ENCODE measurements at places on chromosomes 4 and X.

- DNase-seq: no peak
These were observed 42.4 kb upstream of the NDNF start for GRCh38 chr4:121114756-121115155.

- DNase-seq: no peak
These were observed 1120.7 kb downstream of the FAT4 start for GRCh38 chr4:126435491-126435890.

DNA sequence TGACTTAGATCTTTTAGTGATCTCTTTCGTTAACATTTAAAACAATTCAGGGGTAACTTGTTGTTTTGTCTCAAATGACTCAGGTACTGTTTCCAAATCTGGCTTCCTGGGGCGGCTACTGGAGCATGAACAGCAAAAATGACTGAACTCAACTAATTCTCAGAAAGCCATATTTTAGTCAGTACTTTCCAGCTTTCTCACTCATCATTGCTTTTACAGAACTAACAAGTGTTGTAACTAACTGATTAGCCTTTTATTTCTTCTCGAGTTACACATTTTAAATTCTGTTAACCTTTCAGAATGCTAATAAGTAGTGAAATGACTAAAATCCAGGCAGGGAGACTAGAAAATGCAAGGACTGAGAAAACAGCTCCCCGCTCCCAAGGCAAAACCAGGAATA is 55.3 kb downstream of the JADE3 start:
- DNase-seq: no peak

GRCh38 chrX:47807548-47807947 is 29.2 kb upstream of the ZNF81 start:
- no peak for DNase-seq

DNA sequence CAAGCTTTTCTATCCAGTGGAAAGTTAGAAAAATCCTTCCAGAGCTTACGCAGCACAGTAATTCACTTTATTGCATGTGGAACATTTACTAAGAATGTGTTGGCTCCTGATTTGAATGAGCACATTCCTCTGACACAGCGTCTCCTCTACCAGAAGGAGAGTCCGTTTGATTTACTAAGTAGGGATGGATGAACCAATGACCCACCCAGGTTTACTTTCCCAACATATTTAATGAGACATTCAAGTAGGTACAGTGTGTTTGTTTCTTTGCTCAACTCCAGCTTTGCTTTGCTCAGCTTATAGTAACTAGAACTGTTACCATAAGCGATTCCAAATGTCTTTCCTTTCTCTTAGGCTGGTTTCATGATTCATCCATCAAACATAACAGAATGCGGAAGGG is 161.7 kb downstream of the SMARCA1 start:
- no peak for DNase-seq

DNA sequence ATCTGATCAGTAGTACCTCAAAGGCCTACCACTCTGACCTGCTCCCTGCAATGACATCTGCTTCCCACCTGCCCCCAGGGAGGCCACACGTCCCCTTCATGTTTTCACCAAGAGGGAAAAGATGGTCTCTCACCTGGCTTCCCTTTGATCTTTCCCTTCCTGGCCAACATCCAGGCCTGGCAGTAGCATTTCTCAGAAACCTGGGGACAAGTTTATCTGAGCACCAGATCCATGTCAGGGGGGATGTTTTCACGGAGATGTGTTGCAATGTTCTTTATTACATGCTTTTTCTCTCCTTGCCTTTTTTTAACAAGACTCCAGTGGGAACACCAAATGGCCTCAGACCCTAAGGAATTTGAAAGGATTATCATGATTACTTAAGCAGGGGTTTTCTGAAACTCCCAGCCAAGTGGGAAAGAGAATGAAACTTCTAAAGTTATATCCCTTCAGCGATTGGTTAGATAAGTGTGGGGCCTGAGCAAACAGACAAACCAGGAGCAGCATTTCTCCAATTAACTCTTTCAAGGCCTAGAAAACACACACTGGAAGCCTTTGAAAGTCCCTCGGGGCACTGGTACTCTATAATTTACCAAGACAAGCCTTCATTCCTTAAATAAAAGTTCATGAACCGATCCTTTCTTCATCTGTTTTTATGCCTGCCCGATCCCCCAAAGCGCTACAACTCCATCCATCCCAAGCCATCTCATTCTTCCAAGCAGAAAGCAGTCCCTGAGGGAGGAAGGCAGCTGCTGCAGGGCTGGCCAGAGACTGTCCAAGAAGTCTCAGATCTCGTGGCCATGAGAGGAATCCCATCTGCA is 94.1 kb downstream of the BCOR start:
- no peak for DNase-seq

GRCh38 chr4:94559351-94559806 is 107.6 kb downstream of the PDLIM5 start:
- no peak for DNase-seq

DNA sequence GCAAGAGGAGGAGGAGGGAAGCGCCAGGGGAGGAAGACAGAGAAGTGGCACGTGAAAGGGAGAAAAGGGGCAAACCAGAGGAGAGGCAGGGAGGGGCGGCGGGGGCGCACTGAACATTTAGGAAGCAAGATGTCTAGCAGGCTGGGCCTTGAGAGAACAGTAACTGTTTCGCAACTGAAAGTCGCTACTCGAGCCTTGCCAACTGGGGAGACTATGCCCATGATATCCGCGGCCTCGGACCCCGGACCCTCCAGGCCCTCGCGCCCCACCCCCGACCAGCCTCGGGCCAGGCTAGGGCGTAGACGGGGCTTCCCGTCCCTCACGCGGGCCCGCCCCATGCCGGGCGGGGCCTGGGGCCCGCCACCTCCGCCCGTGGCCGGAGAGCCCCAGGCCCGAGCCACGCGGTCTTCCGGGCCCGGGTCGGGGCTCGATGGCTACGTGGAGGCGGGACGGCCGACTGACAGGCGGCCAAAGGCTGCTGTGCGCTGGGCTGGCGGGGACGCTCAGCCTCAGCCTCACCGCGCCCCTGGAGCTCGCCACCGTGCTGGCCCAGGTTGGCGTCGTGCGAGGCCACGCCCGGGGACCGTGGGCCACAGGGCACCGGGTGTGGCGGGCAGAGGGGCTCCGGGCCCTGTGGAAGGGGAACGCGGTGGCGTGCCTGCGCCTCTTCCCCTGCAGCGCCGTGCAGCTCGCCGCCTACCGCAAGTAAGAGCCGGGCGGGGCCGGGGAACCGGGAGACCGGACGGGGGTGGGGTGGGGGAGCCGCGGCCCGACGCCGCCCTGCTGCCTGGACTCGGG is at the start of gene SLC25A43:
SLC25A43 (plus strand) TSS at position 363 of the 798 bp plus-strand sequence; CDS start at position 431, 68 bp downstream.
- DNase-seq: peak; percentile 1

- DNase-seq: no peak
These were observed 164.1 kb upstream of the STS start for GRCh38 chrX:6983207-6983955.

- no peak for DNase-seq
These were observed 104.8 kb upstream of the PDE5A start for GRCh38 chr4:119733431-119733830.

DNA sequence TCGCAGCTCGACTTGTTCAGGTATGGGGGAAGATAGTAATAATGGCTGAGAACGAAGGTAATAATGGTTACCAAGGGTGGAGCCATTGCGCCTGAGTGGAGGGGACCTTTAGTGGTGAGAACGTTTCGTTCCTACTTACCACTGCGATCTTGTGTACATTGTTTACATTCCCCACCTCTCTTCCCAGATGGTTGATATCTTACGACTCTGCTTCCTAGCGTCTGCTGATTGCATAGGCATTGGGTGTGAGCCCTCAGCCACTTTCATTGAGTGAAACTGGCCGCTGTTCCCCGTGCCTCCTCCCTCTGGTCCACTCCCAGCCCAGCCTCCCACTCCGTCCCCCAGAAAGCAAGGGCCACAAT is 850 bp downstream of the IGBP1 start:
- no peak for DNase-seq

DNA sequence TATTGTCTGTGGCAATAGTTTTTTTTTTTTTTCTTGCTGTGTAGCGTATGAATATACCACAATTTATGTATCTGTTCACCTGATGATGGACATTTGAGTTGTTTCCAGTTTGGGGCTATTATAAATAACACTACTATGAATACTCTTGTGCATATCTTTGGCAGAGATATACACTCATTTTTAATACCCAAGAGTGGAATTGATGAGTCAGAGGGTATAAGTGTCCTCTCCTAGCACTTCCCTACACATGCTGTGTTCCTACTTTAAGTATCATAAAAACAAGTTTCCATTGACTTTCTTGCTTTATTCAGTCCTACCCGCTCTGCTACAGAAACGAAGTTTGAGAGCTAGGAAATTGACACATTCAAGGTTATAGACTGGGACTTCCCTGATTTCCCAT is 39.8 kb downstream of the XIAP start:
- no peak for DNase-seq

- no peak for DNase-seq
These were observed 54.2 kb downstream of the RHOXF2B start for GRCh38 chrX:120023259-120023658.

GRCh38 chr4:24521544-24521943 is 62.8 kb downstream of the DHX15 start:
- no peak for DNase-seq

GRCh38 chrX:646228-646495 is 15.6 kb downstream of the SHOX start:
- DNase-seq: no peak

- no peak for DNase-seq
These were observed 68.7 kb downstream of the CXXC4 start for GRCh38 chr4:104425948-104426347.

- no peak for DNase-seq
These were observed at the start of gene AMER1 for GRCh38 chrX:64205441-64205734. Gene AMER1 (minus strand): TSS chrX:64205708. CDS start chrX:64193286, 12,422 bp downstream.

DNA sequence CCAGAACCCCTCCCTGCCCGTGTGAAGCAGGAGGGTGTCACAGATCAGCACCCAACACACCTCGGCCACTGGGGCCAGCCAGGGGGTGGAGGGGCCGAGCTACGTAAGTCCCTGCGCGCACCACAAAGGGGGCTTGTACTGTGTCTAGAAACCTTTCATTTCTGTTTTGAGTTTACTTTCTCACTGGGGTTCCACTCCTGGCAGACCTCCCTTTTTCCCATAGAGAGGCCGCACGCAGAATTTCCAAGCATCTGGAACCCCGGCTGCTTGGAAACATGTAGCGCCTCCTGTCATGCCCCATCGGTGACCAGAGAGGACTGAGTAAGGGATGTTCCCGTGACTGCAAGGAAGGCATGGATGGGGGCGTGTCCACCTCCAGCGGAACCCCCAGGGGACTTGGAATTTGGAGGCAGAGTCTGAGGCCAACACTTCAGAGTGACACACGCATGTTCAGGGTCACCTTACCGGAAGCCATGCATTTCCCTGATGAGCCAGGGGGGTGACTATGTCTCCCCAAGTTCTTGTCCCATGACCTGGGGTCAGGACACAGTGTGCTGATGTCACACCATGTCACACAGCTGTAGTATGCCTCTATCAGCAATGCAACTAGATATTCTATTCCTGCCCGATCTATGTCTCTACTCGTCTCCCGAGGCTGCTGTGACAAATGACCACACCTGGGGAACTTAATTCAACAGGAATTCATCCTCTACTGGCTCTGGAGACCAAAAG is 105.3 kb downstream of the DHRSX start:
- DNase-seq: no peak

GRCh38 chrX:20224814-20225487 is 41.8 kb downstream of the RPS6KA3 start:
- DNase-seq: no peak

DNA sequence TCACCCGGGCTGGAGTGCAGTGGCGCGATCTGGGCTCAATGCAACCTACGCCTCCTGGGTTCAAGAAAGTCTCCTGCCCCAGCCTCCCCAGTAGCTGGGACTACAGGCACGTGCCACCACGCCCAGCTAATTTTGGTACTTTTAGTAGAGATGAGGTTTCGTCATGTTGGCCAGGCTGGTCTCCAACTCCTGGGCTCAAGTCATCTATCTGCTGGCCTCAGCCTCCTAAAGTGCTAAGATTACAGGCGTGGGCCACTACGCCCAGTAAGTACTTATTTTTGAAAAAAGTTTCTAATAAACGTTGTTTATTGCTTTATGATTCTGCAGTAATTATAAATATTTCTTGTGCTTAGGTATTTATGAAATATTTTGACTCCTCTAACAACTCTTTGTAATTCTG is 4.3 kb upstream of the PCSK1N start:
- DNase-seq: no peak

DNA sequence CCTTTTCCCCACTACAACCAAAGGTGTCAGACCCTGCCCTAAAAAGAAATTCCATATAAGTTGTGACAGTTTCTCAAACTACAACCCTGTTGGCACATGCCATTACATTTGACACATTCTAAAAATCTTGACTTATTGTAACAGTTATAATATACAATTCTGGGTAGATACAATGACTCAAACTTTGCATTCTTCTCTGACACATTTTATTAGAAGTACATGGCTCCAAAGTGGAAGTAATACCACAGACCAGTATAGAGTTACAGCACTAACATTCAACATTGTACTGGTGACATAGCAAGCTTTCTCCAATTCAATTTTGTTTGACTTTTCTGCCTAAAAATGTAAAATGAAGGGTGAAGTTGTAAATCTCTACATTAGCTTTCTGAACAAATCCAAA is 196.6 kb upstream of the ETNPPL start:
- no peak for DNase-seq

DNA sequence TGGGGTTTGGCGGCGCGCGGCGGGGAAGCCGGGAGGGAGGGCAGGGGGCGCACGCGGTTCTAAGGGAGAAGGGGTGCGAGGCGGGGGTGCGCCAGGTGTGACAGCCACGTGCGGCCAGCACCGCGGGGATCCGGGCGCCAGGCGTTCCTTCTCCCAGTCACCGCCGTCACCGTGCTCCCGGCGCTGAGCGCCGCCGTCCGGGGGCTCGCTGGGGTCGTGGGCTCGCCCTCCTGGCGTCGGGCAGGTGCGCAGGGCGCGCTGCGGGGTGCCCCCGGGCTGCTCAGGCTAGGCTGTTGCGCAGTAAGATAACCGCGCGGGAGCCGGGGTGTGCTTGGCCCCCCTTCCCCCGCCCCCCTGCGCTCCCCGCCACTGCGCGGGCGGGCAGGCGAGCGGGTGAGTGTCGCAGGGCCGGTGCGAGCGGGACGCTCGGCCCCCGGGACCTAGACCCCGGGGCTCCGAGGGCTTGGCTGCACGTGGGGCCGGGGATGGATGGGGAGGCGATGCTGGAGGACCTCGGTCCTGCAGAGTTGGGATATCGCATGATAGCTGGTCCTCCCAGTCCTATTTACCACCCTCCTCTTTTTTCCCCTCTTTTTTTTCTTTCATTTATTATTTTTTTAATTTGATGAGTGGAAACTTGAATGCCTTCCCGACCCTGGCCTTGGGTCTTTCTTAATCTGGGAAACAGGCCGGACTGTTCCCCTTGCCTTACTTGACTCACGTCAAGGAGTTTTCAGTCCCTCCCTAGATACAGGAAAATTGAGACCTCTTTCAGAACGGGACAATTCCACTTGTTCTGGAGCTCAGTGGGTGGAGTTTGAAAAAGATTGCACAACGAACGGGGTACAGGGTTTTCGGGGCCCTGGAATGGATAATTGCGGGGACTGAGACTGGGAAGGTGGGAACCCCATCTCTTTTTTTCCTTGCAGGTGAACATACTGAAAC is 797 bp downstream of the TXLNG start:
- DNase-seq: no peak

Data from hypothalamus (tissue), 51 donors.